ENCODE measurements at places on chromosomes 4 and X.

DNA sequence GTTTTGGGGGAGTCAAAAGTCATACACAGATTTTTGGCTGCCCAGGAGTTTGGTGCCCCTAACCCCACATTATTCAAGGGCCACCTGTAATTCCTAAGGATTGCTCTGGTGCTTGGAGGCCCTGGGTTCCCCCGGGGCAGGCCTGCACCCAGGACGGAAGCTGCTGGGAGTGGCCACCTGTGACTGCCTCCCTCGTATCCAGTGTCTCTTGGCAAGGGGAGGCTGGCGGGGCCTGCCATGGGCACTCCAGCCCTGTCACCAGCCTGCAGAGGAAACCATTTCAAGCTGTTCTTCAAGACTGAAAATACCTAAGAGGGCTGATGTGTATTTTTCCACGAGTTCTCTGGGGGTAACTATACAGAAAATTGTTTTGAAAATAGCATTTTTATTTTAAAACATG is 24.5 kb upstream of the GPR78 start:
- DNase-seq: no peak

DNA sequence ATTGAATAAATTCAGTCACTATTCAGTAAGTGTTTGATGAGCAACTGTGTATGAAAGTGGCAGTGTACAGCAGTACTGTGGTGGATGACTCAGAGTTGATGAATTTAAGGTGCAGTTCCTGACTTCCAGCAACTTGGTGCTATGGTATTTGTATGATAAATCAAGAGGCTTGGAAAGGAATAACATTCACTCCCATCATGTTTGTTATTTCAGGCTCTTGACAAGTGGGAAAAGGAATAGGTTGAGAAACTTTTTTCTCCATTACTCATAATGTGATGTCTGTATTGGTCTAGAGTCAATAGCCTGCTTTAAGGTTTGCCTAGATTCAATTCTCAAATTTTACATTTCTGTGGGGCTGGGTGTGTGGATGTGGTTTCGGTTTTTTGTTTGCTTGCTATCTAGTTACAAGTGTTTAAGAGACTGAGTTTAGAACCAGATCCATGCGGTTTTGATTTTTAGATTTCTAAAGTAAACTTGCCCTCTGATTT is 35.1 kb upstream of the CYP2U1 start:
- no peak for DNase-seq

DNA sequence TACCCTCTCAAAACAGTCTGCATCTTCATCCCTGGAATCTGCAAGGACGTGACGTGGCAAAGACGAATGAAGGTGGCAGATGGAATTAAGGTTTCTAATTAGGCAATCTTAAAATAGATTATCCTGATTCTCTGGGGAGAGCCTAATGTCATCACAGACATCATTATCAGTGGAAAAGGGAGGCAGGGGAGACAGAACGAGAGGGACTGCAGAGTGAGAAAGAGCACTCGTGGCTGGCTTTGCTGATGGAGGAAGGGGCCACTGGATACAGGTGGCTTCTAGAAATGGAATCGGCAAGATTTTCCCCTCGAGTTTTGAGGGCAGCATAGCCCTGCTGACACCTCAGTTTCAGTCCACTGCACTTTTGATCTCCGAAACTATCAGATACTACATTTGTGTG is 110.6 kb downstream of the ASMT start:
- DNase-seq: no peak

- DNase-seq: no peak
Measured at GRCh38 chrX:148501386-148502066, 1.1 kb downstream of the AFF2 start.

DNA sequence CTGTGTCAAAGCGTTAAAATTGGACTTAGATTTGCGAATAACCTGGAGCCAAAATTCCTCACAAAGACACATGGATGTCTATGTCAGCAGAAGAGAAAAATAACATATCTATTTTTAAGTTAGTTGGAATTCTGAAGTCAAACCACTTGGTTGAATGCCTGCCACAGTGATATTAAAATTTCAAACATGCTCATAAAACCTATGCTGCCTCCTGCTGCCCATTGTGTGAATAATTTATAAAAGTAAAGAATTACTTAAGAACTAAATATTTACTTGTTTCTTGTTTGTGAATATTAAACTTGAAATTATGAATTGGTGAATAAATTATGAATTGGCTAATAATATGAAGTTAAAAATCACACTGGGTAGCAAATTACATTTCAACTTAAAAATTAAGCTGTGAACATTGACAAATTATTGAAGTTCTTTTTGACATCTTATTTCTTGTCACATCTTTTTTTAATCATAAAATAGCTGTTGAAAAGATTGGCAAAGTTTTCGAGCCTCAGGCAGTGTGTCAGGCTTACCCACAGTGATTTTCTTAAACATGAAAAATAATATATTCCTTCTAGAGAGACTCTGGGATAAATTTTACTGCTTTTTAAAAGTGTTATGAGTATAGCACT is 35.4 kb downstream of the FABP2 start:
- DNase-seq: no peak

DNA sequence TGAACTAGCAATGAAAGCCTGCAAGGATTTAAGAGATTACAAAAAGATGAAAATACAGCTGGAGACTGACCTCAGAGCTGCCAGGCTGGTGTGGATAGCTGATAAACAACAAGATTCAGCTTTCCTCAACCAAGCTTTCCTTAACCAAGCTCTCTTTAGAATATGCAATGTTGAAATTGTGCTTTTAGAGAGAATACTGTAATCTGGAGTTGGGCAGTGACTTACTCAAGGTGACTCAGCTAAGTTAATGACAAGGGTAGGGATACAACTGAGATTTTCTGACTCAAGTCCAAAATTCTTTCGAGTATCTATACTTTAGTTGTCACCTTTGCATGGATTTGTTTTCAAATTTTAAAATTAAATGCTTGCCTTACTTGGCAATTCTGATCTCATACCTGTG is 98.0 kb downstream of the AMMECR1 start:
- DNase-seq: no peak

GRCh38 chr4:184649971-184650855 is 675 bp downstream of the PRIMPOL start:
- DNase-seq: peak; percentile 24

DNA sequence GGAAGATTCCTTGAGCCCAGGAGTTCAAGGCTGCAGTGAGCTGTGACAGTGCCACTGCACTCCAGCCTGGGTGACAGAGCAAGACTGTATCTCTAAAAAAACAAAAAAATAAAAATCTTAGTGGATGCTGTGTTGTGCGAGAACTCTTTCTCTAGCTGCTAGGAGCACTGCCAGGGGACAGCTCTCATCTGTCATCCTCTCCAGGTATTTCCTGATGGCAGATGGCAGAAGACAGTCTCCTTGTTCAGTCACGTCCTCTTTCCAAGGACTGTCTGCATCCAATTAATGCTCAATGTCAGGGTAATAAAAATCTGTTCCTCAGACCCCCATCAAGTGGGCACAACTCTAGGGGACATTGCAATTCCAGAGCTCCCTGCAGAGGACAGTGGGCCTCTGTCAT is 29.2 kb downstream of the PPM1K start:
- no peak for DNase-seq

GRCh38 chr4:166415749-166416148 is 542.7 kb downstream of the TLL1 start:
- DNase-seq: no peak
